ENCODE measurements at places on chromosomes 3 and 15. TPM values are rescaled to one million over a fixed set of nuclear protein-coding genes. Genes with fewer than 3 reads are reported as not detected.

- peak; percentile 53 for DNase-seq
- H3K36me3 ChIP-seq, result no peaks in the 10 kb centered on the region
- H3K27ac ChIP-seq, result peak overlapping the region; percentile 4
- H3K4me3 ChIP-seq, result no peak overlapping the region
- H3K4me1 ChIP-seq, result peaks cover 27% of the 10 kb centered on the region
- no peaks in the 10 kb centered on the region for H3K27me3 ChIP-seq
Measured at GRCh38 chr3:195080125-195080524, 190.8 kb downstream of the XXYLT1 start.

DNA sequence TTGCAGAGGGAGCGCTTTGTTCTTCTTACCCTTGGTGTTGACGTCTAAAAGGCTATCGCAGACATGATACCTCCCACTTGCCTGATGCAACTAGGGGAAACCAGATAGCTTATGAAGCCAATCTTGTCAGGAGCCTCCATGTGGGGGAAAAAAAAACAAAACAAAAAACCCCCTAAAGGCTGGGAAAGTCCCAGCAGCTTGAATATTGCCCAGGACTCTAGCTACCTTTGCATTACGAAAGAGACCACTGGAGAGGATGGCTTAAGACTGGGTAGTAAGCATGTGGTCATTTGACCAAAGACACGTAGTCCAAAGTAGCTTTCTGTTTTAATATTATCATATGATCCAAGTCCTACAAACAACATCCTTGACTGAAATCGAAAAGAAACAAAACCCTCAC lies 120.7 kb upstream of the WNT5A start:
- H3K36me3 ChIP-seq, result no peaks in the 10 kb centered on the region
- no peak overlapping the region for H3K27ac ChIP-seq
- H3K4me3 ChIP-seq, result no peak overlapping the region
- DNase-seq, result no peak

DNA sequence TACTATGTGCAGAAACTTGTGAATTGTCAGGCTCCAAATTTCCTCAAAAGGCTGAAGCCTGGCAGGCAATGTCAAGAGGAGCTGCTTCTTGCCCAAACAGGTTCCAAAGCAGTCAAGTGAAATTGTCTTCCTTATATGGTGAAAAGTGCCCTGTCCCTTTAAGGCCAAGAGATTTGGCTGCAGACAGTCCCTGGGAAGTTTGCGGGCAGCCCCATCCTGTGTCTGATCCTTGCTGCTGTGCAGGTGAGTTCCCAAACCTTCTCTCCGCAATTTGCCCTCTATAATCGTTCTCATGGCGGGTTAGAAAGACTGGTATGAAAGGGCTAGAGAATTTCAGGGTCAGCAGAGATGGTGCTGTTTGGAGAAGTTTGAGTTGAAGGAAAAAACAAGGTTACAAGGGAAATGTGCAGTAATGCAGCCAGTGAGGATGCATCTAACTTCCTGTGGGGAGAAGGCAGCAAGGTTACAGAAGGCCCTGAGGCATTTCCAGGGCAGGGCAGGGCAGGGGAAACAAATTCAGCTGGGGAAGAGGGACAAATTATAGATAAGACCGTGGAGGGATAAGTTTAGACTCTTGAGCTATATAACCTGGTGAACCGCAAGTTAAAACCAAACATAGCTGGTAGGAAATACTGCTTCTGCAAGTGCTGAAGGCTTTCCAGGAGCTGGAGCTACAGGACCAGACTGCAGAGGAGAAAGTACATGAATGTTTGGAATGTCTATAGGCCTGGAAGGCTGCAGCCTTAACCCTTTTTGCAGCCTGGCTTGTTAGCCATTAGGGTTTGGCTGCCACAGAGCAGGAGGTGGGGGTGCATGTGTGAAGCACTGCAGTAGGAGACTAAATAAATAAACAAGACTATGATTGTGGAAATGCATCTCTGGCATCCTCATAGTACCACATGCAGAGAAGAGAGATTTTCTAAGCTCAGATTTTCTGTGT lies 256.2 kb upstream of the IL12A start:
- H3K36me3 ChIP-seq, result no peaks in the 10 kb centered on the region
- no peak for DNase-seq
- H3K27ac ChIP-seq, result no peak overlapping the region
- H3K4me3 ChIP-seq, result peak overlapping the region; percentile 26
- no peaks in the 10 kb centered on the region for H3K4me1 ChIP-seq
- no peaks in the 10 kb centered on the region for H3K27me3 ChIP-seq

DNA sequence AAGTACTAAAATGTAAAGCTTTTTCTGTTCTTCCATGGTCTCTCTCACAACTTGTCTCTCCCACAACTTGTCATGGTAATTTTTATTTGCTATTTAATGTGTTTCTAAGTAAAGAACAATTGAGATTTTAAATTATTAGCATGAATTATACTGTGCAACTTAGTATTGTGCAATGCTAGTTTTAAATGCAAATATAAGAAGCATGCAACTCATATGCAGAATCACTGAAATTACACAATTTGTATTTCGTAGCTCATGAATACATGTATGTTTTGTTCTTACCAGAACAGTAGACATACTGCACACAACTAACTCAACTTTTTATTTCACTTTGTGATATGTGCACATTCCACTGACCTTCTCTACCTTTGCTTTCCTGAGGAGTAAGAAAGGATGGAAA lies 96.5 kb downstream of the SQOR start:
- H3K27ac ChIP-seq, result no peak overlapping the region
- H3K27me3 ChIP-seq, result no peaks in the 10 kb centered on the region
- H3K36me3 ChIP-seq, result no peaks in the 10 kb centered on the region
- H3K4me3 ChIP-seq, result no peak overlapping the region
- no peaks in the 10 kb centered on the region for H3K4me1 ChIP-seq

GRCh38 chr15:70291305-70292075 lies 193.8 kb upstream of the TLE3 start:
- no peak overlapping the region for H3K4me3 ChIP-seq
- H3K4me1 ChIP-seq, result no peaks in the 10 kb centered on the region
- H3K27me3 ChIP-seq, result no peaks in the 10 kb centered on the region

DNA sequence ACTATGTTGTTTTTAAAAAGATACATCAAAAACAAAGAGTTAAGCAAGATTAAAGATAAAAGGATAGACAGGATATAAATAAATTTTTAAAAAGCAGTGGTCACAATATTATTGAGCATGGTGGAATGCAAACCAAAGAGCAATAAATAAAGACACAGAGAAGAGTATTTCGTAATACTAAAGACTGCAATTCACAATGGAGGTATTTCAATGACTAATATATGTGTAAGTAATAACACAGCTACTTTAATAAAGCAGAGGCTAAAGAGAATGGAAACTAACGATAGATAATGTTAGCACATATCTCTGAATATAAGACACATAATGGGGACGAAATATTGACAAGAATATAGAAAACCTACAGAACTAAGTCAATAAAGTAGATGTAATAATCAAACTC lies 219.6 kb downstream of the WDR72 start:
- H3K27ac ChIP-seq, result no peak overlapping the region
- H3K4me1 ChIP-seq, result no peaks in the 10 kb centered on the region
- DNase-seq, result no peak
- H3K36me3 ChIP-seq, result no peaks in the 10 kb centered on the region
- no peak overlapping the region for H3K4me3 ChIP-seq
- H3K27me3 ChIP-seq, result no peaks in the 10 kb centered on the region

DNA sequence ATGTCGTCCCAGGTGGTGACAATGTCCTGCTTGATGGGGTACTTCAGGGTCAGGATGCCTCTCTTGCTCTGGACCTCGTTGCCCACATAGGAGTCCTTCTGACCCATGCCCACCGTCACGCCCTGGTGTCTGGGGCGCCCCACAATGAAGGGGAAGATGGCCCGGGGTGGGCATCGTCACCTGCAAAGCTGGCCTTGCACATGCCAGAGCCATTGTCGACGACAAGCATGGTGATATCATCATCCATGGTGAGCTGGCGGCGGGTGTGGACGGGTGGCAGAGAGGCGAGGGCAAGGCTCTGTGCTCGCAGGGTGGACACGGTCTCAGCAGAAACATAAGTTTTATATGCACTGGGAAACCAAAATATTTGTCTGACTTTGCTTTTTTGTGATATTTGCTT lies 163.1 kb downstream of the WDR76 start:
- H3K4me1 ChIP-seq, result no peaks in the 10 kb centered on the region
- H3K27me3 ChIP-seq, result no peaks in the 10 kb centered on the region
- DNase-seq, result no peak
- H3K4me3 ChIP-seq, result no peak overlapping the region
- no peaks in the 10 kb centered on the region for H3K36me3 ChIP-seq

DNA sequence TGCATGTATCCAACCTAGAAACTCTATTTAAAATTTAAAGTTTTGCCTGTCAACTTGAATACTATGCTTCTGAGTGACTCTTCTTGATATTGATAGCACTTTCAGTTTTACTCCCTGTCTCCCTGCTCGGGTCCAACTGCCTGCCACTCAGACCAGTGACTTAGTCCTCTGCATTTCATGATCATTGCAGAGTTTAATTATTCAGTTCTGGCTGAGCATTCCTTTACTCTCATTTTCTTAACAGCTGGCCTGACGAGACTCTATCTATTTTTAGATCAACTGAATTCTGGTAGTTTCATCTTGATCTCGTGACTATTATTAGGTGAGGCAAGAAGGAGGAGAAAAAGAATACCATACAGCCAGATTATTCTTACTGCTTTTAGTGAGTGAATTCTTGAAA lies 617.4 kb downstream of the SI start:
- no peak overlapping the region for H3K4me3 ChIP-seq
- DNase-seq, result no peak
- no peaks in the 10 kb centered on the region for H3K27me3 ChIP-seq
- H3K4me1 ChIP-seq, result no peaks in the 10 kb centered on the region

- H3K4me3 ChIP-seq, result no peak overlapping the region
- no peaks in the 10 kb centered on the region for H3K4me1 ChIP-seq
- H3K27ac ChIP-seq, result no peak overlapping the region
- H3K36me3 ChIP-seq, result no peaks in the 10 kb centered on the region
- DNase-seq, result no peak
- H3K27me3 ChIP-seq, result no peaks in the 10 kb centered on the region
Measured at GRCh38 chr15:63482874-63483323, 21.5 kb upstream of the USP3 start.

DNA sequence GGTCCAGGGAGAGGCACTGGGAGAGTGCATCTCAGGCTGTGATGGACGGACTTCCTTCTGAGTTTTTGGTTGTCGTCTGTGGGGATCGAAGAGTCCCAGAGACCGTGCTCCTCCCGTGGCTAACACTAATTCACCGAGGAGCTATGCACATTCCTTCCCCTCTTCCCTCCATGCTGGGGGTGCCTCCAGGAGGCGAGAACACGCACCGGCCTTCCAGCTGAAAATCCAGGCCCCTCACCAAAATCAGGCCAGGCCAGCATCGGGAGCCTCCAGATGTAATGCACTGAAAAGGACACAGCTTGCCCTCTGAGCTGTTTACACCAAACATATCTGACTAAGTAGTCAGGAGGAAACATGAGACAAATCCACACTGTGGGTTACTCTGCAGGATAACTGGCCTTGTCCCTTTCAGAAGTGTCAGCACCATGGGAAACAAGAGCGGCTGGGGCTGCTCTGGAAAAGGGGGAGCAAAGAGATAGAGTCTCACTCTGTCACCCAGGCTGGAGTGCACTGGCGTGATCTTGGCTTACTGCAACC lies 5.5 kb downstream of the RNU5B-1 start:
- H3K27me3 ChIP-seq, result no peaks in the 10 kb centered on the region
- H3K4me1 ChIP-seq, result peaks cover 27% of the 10 kb centered on the region
- H3K4me3 ChIP-seq, result no peak overlapping the region
- peak overlapping the region; percentile 57 for H3K27ac ChIP-seq

- H3K27ac ChIP-seq, result no peak overlapping the region
- no peak for DNase-seq
- peaks cover 23% of the 10 kb centered on the region for H3K4me1 ChIP-seq
Measured at GRCh38 chr15:100206643-100207042, 135.1 kb downstream of the ADAMTS17 start.

DNA sequence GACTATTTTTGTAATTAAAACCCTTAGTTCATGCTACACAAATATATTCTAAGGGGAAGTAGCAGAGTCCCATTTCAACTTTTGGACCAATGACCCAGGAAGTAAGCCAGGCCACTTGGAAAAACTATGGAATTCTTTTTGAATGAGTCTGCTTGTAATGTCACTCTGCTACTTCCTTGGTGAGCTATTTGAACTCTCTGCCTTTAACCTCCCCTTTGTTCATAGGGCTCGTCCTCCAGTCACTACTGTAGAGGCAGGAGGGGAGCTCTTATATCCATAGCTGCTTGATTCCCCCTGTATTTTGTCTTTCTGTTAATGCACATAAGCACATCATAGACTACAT lies 119.6 kb downstream of the UACA start:
- peaks cover 5% of the 10 kb centered on the region for H3K36me3 ChIP-seq
- H3K27ac ChIP-seq, result no peak overlapping the region
- no peak overlapping the region for H3K4me3 ChIP-seq
- no peak for DNase-seq

- H3K27me3 ChIP-seq, result peaks cover 2% of the 10 kb centered on the region
- no peak overlapping the region for H3K4me3 ChIP-seq
- no peak overlapping the region for H3K27ac ChIP-seq
- no peaks in the 10 kb centered on the region for H3K4me1 ChIP-seq
- no peaks in the 10 kb centered on the region for H3K36me3 ChIP-seq
- no peak for DNase-seq
Measured at GRCh38 chr3:55555873-55556618, 68.9 kb upstream of the WNT5A start.

DNA sequence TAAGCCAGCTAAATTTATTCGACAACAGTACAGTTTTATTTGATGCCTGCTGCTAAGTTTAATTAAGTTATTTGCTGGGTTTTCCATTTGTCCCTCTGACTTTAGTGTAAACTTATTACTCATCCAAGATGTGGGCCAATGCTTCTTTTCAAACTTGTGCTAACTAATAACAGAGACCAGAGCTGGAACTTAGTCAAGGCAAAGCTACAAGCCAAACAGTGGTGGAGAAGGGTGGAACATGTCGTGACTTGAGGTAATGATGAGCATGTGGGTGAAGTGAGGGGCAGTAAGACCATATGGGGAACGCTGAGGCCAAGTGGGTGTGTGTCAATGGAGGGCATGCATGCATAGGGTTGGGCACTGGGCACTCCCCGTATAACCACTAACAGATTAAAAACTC lies 63.9 kb downstream of the NMD3 start:
- H3K4me3 ChIP-seq, result no peak overlapping the region
- DNase-seq, result no peak
- H3K36me3 ChIP-seq, result no peaks in the 10 kb centered on the region
- H3K4me1 ChIP-seq, result no peaks in the 10 kb centered on the region
- no peaks in the 10 kb centered on the region for H3K27me3 ChIP-seq

- DNase-seq, result no peak
- peak overlapping the region; percentile 12 for H3K27ac ChIP-seq
- H3K27me3 ChIP-seq, result no peaks in the 10 kb centered on the region
- H3K4me1 ChIP-seq, result peaks cover 71% of the 10 kb centered on the region
Measured at GRCh38 chr3:32113566-32113965, 7.1 kb downstream of the GPD1L start.

- no peak overlapping the region for H3K27ac ChIP-seq
- no peak overlapping the region for H3K4me3 ChIP-seq
- no peaks in the 10 kb centered on the region for H3K27me3 ChIP-seq
- H3K36me3 ChIP-seq, result no peaks in the 10 kb centered on the region
Measured at GRCh38 chr15:41546851-41547786, 3.1 kb upstream of the RPAP1 start.

GRCh38 chr15:61820951-61821350 lies 239.3 kb downstream of the VPS13C start:
- H3K36me3 ChIP-seq, result no peaks in the 10 kb centered on the region
- no peak overlapping the region for H3K4me3 ChIP-seq
- DNase-seq, result no peak

Gene JMJD7
- 4.4 TPM for polyA plus RNA-seq

Gene LRTM1
- not detected for polyA plus RNA-seq

Gene PAQR5
- 0.21 TPM for polyA plus RNA-seq

Gene C3orf20
- polyA plus RNA-seq, result 0.01 TPM

Data from psoas muscle (tissue), 8 donors.